SK-MEL-5 (cell line): ENCODE measurements at places on chromosomes 7 and 10.

- DNase-seq, result no peak
Measured at GRCh38 chr10:120950051-120950561, 98.9 kb downstream of the WDR11 start.

DNA sequence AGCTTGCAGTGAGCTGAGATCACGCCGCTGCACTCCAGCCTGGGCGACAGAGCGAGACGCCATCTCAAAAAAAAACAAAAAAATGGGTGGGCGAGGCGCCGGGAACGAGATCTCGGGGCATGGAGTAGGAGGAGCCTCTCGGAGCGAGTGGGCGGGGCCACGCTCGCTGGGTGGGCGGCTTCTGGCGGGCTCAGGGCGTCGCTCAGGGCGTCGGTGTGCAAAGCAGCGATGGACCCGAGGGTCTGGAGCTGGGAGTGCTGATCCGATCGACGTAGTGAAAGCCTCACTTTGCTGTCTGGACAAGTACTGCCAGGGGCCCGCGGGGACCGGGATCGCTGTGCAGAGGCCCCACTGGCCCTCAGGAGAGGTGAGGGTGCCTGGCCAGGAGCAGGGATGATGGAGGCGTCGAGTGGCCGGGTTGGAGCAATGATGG is 22.6 kb upstream of the AMZ1 start:
- peak; percentile 51 for DNase-seq

DNA sequence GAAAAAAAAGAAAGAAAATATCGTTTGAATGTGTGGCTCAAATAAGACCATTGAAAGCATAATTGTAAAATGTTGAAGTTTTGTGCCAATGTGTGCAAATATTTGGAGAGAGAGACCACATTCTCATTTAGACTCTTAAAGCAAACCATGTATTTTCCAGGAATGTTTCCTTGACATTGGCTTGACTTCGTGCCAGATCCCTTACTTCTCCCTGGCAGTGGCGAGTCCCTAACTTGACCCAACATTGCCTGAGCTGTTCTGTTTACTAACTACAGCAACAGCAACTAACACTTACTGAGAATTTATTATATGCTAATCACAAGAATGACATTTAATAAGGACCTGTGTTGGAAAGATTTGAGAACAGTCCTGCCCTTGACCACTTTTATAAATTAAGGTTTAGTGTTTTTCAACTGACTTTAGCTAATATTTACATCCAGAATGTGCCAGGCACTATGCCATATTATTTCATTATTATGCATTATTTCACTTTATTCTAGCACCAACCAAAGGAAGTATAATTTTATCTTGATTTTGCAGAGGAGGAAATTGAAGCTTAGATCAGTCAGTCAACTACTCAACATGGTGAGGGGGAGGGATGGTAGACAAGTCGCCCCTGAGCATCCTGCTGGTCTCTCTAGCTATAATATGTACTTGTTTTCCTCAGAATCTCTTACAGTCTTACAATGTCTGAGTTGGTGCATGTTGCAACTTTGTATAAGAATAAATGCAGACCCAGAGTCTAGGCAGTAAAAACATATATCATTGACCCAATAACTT is 29.7 kb downstream of the ZNF467 start:
- DNase-seq, result no peak

- DNase-seq, result no peak
Measured at GRCh38 chr7:82085116-82085515, 315.3 kb upstream of the HGF start.

- DNase-seq, result peak; percentile 61
Measured at GRCh38 chr7:41731493-41732435, 28.9 kb upstream of the INHBA start.

DNA sequence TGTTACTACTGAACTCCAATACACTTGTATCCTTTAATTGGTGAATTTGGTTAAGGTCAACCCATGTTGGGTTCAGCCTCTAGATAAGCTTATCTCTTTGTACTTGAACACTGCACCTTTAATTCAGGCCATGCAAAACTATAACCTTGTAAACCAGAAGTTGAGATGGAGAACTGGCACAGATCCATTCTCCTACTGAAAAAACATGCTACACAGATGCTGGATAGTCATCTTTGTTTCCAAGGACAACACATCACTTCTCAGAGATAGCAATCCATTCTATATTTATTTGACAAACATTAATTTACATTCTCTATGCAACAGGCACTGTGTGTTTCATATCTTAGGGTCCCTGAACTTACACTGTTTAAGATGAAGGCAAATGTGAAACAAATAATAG is 2.9 kb upstream of the CDK14 start:
- no peak for DNase-seq

GRCh38 chr7:24601600-24601999 is 28.3 kb downstream of the PALS2 start:
- DNase-seq, result no peak

- DNase-seq, result no peak
Measured at GRCh38 chr7:6619961-6620360, 4.6 kb downstream of the ZNF853 start.

DNA sequence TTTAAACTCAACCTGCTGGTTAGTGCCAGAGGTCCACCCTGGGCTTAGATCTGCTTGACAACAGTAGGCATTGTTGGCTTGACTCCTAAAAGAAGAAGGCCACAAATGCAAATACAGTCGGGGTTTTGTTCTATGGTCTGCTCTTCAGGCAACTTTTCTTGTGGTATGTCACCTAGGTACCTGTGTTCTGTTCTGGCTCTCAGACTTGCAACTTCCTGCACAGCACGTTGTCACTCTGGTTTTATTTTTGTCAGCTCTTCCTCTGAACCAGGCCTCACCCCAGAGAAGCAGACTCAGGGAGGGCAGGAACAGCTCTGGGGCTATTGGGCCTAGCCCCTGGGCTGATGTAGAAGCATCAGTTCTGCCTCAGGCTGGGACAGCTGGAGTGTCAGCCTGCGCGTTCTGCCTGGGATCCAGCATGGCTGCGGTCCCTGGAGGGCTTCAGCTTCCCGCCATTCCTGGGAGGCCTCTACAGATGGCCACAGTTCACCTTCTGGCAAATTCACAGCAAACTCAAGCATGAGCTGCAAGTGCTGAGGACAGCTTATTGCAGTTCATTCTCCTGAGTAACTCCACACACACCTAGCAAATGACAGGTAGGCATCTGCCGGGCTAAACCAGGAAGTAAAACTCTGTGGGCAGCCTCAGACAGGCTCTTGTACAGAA is 11.0 kb upstream of the PDCD4 start:
- DNase-seq, result no peak

DNA sequence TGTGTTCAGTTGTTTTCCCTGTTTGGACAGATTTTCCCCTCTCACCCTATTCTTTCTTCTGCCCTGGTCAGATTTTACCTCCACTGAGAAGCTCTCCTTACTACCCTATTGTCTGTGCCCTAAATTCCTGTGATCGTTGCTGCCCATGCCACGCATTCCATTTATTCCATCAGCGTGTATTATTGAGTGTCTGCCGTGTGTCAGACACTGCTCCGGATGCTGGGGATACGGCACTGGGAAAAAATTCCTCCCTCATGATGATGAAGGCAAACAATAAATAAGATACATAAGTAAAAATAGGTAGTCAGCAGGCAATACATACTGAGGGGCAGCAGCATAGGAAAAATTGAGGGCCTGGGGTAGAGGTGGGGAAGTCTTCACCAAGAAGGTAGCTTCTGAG is 86.8 kb downstream of the FANK1 start:
- DNase-seq, result no peak

- DNase-seq, result no peak
Measured at GRCh38 chr10:43925793-43926192, 277.1 kb upstream of the ZNF32 start.

DNA sequence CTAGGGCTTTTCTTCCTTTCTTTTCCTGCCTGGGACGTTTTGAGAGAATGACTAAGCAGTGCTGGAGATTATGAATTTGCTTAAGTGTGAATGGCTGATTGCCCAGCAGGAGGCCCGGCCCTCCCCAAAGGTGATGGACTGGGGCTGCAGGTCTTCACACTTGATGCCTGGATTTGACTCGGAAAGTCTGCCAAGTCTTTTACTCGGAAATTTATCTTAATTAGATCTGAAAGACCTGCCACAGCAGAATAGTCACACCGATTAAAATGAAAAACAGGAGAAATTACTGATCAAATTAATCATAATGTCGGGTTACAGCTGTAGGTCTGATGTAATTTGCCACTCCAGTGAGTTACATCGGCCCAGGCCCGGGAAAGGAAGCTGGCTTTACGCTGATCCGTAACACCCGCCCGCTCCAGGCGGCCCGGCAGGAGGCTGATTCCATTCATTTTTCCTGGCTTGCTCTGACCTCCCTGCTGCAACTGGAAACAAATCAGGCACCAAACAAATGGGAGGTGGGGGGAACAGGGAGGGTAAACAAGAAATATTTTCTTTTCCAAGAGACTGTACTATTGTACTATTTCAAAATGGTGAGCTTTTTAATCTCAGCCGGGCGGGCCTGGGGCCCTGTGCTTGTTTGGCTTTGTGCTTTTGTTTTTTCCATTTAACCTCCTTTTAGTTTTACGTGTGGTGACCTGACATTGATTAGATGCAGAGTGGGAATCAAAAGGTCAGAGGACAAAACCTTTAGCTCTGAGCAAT is 212.4 kb upstream of the YAE1 start:
- no peak for DNase-seq

DNA sequence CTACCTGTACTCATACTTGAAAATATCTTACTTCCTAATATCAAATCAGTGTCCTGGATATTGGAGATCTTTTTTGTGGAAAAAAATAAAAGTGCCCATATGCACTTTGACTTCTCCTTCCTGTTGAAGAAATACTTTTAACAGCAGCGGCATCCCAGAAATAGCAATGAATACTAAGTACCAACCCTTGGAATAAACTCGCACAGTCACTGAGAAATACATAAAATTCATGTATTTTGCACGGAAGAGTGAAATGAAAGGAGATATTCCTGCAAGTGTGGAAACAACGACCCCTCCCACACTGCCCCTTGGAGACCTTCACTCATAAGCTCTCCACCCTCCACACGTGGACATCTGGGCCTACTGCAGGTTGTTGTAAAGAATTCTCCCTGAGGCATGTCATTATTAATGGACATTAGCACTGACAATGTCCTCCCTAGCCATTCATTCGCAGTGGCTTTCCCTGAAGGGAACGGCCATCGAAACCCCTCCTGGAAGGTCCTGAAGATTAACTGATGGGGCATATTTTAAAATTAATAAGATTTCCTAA is 407.6 kb upstream of the PFKP start:
- no peak for DNase-seq

- DNase-seq, result no peak
Measured at GRCh38 chr7:151210087-151210854, at the start of gene H2BK1. Gene H2BK1, minus strand, starts transcription at chr7:151210488. Its CDS starts 170 bp downstream, at chr7:151210318.

GRCh38 chr7:94957061-94957460 is 49.7 kb downstream of the PPP1R9A start:
- no peak for DNase-seq

GRCh38 chr10:128575761-128576160 is 449.5 kb upstream of the MKI67 start:
- no peak for DNase-seq

DNA sequence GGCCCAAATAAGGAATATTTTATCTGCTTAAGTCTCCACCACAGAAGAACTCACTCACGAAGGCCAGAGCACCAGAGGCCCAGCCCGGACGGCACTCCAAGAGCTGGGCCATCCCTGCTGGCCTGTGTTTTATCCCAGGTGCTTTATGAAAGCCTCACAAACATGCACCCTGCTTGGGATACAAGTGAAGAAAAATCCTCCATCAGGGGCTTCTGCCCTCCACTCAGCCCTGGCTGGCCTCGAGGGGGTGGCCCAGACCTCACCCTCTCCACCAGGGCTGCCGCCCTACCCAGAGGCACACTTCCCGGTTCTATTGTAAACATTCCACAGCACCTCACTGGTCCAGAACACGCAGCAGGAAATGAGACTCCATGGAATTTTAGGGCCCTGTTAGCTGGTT is 19.8 kb upstream of the DNAAF5 start:
- DNase-seq, result no peak

DNA sequence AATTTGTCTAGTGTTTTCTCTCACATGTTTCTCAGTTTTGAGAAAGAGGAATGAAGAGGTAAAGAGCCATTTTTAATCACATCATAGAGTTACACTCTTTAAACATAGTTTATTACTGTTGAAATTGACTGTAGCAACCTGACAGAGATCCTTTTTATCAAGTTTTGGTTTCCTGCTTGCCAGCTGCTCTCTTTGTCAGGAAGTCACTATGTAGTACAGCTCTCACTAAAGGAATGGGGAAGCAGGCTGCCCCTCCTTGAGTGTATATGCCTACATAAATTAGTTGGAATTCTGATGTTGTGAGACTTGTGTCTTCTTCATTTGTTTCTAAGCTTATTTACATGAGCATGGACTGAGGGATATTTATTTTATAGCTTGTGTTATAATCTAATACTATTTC is 1274.0 kb upstream of the CELF2 start:
- DNase-seq, result no peak

- DNase-seq, result no peak
Measured at GRCh38 chr7:92133133-92133736, 1.0 kb downstream of the CYP51A1 start.

DNA sequence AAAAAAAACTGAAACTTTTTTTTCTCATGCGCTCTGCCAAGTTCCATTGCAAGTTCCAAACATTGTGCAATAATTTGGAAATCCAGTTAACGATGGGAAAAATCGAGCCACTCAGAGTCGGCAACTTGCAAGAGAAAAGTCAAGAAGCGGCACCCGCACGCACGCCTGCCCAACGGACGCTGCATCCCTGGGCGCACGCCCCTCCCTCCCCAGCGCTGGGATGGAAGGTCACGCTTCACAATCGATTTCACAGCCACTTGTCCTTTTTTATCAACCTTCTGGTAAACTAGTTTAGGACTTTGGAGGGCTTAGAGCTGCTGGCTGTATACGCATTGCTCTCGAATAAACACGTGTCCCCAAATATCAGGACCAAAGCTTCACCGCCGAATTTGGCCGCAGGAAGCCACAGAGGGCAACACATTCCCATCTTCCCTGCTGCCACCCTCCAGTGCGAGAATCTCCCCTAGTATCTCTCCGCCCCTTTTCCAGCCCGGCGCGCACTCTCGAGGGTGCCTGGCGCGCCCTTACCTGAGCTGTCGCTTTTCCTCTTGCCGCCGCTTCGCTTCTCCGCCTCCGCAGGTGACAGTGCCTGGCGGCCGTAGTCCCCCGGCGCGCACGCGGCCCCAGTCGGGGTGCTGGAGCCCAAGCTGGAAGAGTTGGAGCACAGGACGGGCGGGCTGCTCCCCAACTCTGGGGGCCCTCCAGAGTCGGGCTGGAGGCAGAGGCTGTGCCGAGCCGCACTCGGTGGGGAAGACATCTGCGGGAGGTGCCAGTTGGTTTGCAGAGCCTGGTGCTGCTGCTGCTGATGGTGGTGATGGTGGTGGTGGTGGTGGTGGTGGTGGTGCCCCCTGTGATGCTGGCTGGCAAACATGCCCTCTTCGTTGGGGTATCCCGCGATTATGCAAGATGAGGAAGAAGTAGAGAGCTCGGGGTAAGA is 857 bp downstream of the MEOX2 start:
- no peak for DNase-seq

- no peak for DNase-seq
Measured at GRCh38 chr10:5155951-5156350, 29.0 kb downstream of the AKR1C8 start.

GRCh38 chr7:42414941-42415505 is 178.0 kb upstream of the GLI3 start:
- no peak for DNase-seq

GRCh38 chr7:25671111-25671510 is 442.8 kb upstream of the NPVF start:
- DNase-seq, result no peak
